Hepatocyte (in vitro differentiated cells): ENCODE measurements at places on chromosomes 2 and 18. TPM values are rescaled to one million over a fixed set of nuclear protein-coding genes. Genes with fewer than 3 reads are reported as not detected.

The KLHL30 gene
- not detected in 2 replicates for total RNA-seq

The CD226 gene
- 0.07 and 0.16 TPM in 2 replicates for total RNA-seq

The ATP6V1B1 gene
- total RNA-seq = 0.84 and 1.7 TPM in 2 replicates

The CNGA3 gene
- total RNA-seq = 0.04 and 0.13 TPM in 2 replicates

The MARCHF7 gene
- 153 and 166 TPM in 2 replicates for total RNA-seq

The TYW5 gene
- total RNA-seq = 10.1 and 14.6 TPM in 2 replicates

The SDC1 gene
- 92.3 and 108 TPM in 2 replicates for total RNA-seq

The DCC gene
- total RNA-seq = 1.8 and 3.5 TPM in 2 replicates

The LBH gene
- 75.9 and 98.3 TPM in 2 replicates for total RNA-seq

The GCG gene
- total RNA-seq = 19.8 and 21.1 TPM in 2 replicates

The CIB4 gene
- total RNA-seq = not detected in 2 replicates

The EDAR gene
- total RNA-seq = 0.12 and 0.20 TPM in 2 replicates

The WDSUB1 gene
- 11.7 and 17.7 TPM in 2 replicates for total RNA-seq

The RAX gene
- not detected in 2 replicates for total RNA-seq

The DSG4 gene
- 0.12 and 0.23 TPM in 2 replicates for total RNA-seq

The UCN gene
- 1.4 and 2.9 TPM in 2 replicates for total RNA-seq

DNA sequence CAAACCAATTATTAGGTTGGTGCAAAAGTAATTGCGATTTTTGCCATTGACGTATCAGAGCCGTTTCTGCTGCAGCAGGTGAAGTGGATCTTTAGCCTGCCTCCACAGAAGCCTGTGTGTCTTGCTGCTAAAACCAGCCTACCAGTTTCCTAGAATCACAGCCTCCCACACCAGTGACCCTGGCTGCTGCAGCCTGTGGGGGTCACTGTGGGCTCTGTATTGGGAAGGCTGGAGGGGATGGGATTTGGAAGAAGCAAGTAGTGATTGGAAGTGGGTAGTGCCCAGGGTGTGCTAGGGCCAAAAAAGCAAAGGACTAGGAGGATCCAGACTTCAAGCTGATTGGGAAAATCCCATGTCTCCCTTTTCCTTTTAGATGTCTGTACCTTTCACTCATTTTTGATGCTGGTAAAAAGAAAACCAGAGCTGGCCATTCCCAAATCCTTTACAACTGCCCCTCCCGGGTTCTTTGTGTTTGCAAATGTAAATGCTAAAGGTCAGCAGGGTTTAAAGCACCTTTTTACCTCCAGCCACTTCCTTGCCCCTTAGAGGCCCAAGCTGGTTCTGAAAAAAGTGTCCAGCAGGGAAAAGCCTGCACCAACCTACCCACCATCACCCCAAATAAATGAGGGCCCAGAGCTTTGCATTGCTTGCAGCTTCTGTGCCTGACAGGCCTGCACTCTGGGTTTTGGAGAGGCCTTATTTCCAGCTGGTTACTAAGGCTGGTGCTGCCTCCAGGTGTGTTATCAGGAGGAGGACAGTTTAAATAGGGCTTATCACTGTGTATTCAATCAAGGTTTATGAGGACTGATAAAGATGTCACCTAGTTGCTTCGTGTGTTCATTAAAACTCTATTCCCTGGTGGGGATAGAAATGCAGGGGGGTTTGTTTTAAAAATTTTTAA, 172.0 kb downstream of the MIB1 start:
- no peak for DNase-seq

- no peak for DNase-seq
Measured at GRCh38 chr2:60558536-60558935, 5.1 kb upstream of the BCL11A start.

DNA sequence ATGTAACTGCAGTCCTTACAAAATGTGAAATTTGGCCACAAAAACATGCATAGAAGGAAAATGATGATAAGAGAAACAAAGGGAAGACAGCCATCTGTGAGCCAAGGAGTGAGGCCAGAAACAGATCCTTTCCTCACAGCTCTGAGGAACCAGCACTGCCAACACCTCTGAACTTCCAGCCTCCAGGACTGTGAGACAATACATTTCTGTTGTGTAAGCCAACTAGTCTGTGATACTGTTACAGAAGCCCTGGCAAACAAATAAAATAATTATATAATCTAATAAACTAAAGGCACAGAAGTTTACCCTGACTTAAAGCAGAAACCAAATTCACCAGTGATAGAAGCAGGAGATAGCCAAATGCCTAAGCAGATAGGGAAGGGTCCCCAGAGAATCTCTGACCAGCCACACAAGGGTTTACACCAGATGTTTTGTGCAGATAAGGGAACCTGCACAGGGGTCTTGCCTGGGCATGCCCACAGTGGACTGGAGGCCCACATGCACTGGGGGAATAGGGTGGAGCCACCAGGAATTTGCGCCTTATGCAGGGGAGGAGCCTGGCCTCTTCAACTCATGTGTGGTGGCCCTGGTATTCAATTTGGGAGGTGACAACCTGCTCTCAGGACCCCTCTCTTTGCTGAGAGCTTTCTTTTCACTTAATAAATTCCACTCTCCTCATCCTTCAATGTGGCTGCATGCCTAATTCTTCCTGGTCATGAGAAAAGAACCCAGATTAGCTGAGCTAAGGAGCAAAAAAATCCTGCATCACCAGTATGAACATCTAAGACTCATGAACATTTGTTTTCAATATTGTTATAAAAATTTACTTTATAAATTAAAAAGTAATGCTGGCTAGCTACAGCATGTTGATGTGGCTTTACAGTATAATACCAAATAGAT, 3.8 kb upstream of the GCC2 start:
- DNase-seq = no peak

- no peak for DNase-seq
Measured at GRCh38 chr2:191626497-191627151, 51.3 kb upstream of the NABP1 start.

DNA sequence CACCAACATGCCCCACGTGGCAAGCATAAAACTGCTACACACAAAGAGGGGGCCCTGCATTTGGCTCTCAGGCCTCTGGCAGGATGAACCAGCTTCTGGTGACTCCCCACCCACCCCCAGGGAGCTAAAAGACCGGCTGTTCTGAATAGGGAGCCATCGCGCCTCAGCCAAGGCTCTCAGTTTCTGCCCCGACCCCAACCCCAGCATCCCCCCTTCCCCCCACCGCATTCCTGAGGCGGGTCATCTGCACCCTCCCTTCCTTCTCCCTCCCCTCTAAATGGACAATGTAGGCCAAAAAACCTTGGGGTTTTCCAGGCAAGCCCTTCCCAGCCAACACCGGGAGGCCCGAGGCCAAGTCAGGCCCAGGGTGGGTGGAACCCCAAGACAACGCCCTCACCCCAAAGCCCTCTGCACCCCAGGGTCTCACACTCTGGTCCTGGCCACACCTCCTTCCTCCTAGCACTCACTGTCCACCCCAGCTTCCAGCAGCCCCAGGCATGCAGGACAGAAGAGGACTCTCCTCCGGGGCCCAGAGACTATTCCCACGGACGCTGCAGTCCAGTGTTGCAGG, 5.7 kb downstream of the CYP26B1 start:
- DNase-seq = no peak

GRCh38 chr2:74536166-74536950, 6.6 kb downstream of the HTRA2 start:
- DNase-seq = no peak

- DNase-seq = no peak
Measured at GRCh38 chr2:46072101-46072820, 224.9 kb upstream of the EPAS1 start.

DNA sequence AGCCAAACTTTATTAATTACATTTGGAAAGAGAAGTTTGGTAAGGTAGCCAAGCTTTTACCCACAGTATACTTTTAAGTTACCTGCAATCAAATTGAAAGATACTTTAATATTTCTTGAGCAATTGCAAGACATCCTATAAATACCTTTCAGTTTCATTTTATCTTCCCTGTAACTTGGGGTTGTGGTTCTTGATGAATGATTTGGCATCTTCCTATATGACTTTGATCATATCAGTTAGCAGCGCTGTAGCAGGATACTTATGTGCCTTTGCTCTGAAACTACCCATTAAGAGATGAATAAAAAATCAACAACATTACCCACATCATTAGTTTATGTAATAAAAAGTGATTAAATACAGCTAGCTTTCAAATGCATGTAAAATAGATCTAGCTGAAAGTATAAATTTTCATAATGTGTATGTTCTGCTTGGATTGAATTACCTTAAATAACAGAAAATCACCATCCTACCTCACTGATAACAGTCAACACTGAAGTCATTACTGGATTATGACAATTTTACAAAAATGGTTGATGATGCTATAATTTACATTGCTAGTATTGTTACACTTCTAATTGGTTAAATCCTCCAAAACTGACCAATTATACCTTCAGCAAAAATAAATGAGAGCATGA, 50.4 kb downstream of the MMADHC start:
- no peak for DNase-seq

- DNase-seq = no peak
Measured at GRCh38 chr2:134290358-134290757, 36.5 kb downstream of the MGAT5 start.

GRCh38 chr2:133516405-133517026, 51.7 kb downstream of the NCKAP5 start:
- no peak for DNase-seq

DNA sequence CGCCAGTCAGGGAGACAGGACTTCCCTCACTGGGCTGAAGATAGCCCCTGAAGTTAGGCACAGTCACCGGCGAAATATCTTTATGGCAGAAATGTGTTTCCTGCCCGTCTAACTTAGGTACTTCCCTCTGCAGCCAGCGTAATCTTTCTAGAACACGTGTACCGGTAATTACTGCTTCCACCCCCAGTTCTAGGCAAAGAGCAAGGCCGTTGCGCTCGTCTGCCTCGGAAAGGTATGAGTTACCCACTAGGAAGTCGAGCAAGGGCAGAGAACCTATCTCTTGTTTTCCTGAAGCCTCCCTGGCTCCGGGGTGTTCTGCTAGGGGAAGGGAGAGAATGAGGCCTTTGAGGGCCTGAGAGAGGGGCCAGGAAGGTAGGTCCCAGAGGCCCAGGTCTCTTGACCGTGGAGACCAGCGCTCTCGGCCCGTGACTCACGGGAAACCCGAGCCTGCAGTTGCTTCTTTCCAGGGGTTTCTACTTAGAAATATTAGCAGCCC, 70.0 kb downstream of the TWSG1 start:
- DNase-seq = no peak

- DNase-seq = no peak
Measured at GRCh38 chr2:6800553-6800952, 65.2 kb downstream of the CMPK2 start.

- DNase-seq = peak; percentile 21
Measured at GRCh38 chr2:237441605-237442274, 27.8 kb upstream of the COL6A3 start.

GRCh38 chr2:8009010-8009597, 672.8 kb upstream of the ID2 start:
- no peak for DNase-seq

GRCh38 chr18:13444430-13445240, 226.1 kb downstream of the LDLRAD4 start:
- no peak for DNase-seq

- DNase-seq = no peak
Measured at GRCh38 chr2:224724331-224724730, 8.2 kb upstream of the CCDC195 start.

GRCh38 chr2:172169611-172170010, 66.9 kb upstream of the DLX2 start:
- no peak for DNase-seq

DNA sequence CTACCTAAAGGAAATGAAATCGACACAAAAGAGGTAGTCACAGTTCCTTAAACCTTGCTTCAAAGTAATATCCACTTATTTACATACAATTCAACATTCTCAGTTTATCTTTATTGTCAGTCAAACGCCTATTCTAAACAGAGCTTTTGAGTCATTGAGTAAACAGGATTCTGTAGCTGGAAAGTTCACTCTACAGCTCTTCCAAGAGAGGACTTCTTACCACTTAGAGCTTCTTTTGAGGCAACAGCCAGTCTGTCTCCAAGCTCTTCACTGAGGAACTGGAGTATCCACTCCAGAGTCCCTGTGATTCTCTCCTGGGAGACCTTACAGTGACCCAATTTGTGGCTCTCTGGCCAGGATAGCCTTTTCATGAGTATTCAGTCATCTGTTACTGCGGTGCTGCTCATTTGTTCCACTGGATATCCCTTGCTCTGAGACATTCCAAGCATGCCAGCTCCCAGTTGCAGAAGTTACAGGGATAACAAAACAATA, 210.9 kb upstream of the OSR1 start:
- DNase-seq = peak; percentile 28

- no peak for DNase-seq
Measured at GRCh38 chr18:41690332-41691127, 264.5 kb upstream of the PIK3C3 start.

GRCh38 chr2:67581751-67582150, 184.6 kb downstream of the ETAA1 start:
- no peak for DNase-seq

DNA sequence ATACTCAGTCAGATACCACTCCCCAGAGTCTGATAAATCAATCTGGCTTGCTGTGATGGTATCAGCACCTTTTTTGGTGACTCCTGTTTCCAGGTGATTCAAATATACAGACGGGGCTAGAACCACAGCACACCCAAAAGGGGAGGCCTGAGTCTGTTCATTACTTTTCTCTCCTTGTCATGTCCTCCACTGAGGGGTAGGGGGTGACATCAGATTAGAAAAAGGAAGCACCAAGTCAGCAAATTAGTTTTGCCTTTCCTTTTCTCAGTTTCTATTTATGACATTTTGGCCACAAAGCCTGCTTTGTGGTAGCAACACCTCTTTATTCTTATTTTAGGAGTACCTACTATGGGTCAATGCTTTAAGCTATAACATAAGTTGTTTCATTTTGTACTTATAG, 127.4 kb downstream of the CCDC102B start:
- peak; percentile 22 for DNase-seq

- no peak for DNase-seq
Measured at GRCh38 chr2:158686210-158686691, 108.9 kb upstream of the DAPL1 start.

DNA sequence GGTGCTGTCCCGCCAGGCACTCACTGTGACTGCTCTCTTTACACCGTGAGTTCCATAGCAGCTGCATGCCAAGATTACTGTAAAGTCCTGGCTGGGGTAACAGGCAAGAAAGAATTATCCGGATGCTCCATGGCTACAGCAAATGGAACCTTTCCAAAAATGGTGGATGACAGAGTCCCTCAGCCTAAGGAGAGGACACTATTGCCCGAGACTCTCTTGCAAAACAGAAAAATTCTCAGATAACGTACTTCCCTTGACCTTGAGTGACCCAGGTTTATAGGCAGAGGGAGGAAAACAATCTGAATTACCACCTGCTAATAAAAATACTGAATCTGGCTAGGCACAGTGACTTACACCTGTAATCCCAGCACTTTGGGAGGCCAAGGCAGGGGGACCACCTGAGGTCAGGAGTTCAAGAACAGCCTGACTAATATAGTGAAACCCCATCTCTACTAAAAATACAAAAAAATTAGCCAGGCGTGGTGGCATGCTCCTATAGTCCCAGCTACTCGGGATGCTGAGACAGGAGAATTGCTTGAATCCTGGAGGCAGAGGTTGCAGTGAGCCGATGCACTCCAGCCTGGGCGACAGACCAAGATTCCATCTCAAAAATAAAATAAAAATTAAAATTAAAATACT, 4.5 kb downstream of the CYS1 start:
- no peak for DNase-seq

- no peak for DNase-seq
Measured at GRCh38 chr2:43276266-43276941, 50.0 kb upstream of the ZFP36L2 start.
